ENCODE measurements at places on chromosomes 6 and 20. TPM values are rescaled to one million over a fixed set of nuclear protein-coding genes. Genes with fewer than 3 reads are reported as not detected.

Gene ENTPD6
- 175 TPM for total RNA-seq

Gene FOXP4
- total RNA-seq, result 28.7 TPM

Gene SNX9
- 23.4 TPM for total RNA-seq

Gene PSORS1C2
- not detected for total RNA-seq

Gene FKBP1C
- 2.2 TPM for total RNA-seq

Gene SLC17A3
- 0.87 TPM for total RNA-seq
